ENCODE measurements at places on chromosomes 4 and X.
A peak's percentile ranks its signal among the peaks of the same experiment; 100 is the strongest.

DNA sequence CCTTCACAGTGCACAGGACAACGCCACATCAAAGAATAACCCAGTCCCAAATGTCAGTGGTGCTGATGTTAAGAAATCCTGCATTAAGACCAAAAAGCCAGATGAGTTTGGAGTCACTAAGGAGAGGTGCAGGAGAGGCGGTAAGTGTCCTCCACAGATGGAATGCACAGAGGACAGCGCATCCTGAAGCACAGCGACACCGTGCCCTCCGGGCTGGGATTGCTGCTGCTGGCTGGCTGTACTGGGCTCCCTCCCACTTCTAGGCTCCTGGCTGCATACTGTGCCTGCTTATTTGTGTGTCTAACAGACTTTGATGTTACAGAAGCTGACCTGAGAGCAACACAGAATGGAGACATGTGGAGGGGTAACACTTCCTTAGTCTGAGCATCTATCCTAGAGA is 325.6 kb upstream of the BOD1L1 start:
- DNase-seq, result no peak

DNA sequence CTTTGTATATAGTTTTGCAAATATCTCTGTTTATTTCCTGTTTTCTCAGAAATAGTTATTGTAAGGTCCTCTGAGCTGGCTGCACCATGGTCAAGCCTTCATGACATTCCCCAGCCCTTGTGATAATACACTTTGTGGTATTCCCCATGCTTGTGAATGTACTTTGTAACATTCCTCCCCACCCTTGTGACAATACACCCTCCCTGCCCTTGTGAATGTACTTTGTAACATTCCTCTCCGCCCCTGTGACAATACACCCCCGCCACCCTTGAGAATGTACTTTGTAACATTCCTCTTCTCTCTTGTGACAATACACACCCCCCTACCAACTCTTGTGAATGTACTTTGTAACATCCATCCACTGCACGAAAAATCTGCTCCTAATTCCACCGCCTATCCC is 530.7 kb downstream of the CENPC start:
- DNase-seq, result no peak

DNA sequence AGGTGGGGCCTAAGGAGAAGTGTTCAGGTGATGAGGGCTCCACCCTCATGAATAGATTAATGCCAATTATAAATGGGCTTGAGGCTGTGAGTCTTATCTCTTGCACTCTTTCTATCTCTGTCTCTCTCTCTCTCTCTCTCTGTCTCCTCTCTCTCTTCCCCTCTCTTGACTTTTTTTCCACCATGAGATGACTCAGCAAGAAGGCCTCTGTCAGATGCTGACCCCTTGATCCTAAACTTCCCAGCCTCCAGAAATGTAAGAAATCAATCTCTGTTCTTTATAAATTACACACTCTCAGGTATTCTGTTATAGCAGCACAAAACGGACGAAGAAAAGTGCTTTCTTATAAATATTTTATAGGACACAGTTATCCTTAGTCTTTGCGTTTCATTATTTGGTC is 184.9 kb upstream of the PCDH7 start:
- peak; percentile 56 for DNase-seq

- no peak for DNase-seq
These were observed 74.4 kb downstream of the TMA16 start for GRCh38 chr4:163568843-163569242.

GRCh38 chr4:7547368-7548040 is 112.8 kb upstream of the PSAPL1 start:
- DNase-seq, result peak; percentile 19

GRCh38 chr4:53532521-53532920 is 58.8 kb downstream of the LNX1 start:
- no peak for DNase-seq

GRCh38 chrX:153336988-153337387 is 3.0 kb downstream of the ZNF275 start:
- no peak for DNase-seq

DNA sequence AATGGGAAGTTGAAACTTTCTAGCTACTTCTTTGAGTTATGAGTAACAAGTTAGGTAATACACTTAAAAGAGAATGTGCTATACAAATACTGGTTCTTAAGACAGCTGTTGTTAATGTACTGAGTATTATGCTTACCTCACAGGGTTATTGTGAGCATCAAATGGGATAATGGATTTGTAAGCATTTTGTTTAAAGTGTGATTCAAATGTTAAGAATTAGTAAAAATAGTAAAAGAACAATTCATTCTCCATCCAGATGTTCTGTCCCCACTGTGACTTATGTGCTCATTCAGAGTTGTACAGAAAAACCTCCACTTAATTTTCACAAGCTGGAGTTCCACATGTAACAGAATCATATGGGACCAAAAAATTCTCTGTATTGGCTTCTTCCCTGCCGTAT is 63.6 kb downstream of the AR start:
- peak; percentile 15 for DNase-seq

GRCh38 chr4:87423317-87424098 is 1.1 kb downstream of the NUDT9 start:
- DNase-seq, result peak; percentile 25

DNA sequence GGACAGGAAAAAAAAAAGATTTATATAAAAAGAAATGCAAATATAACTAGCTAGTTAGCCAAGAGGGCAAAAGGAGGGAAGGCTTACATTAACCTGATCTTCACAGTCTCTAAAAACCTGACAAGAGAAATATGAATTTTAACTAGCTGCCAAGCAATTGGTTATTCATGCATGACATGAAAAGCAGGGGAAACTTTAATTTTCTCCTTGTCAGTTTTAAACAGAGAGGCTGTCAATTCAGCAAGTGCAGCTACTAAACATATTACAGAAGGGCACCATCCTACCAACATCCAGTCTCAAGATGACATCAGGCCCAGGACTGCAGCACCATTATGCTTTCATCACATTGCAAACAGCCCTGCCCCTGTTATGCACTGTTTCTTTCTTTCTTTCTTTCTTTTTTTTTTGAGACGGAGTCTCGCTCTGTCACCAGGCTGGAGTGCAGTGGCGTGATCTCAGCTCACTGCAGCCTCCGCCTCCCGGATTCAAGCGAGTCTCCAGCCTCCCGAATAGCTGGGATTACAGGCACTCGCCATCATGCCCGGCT is 38.9 kb upstream of the CBR4 start:
- DNase-seq, result no peak

GRCh38 chr4:175308236-175308635 is 390.1 kb downstream of the ADAM29 start:
- DNase-seq, result peak; percentile 74

GRCh38 chr4:171813526-171814250 is 484 bp downstream of the GALNTL6 start:
- no peak for DNase-seq

GRCh38 chr4:83151651-83152050 is 37.1 kb upstream of the PLAC8 start:
- DNase-seq, result no peak

- DNase-seq, result no peak
These were observed 18.4 kb downstream of the PAGE2 start for GRCh38 chrX:55107262-55107661.

DNA sequence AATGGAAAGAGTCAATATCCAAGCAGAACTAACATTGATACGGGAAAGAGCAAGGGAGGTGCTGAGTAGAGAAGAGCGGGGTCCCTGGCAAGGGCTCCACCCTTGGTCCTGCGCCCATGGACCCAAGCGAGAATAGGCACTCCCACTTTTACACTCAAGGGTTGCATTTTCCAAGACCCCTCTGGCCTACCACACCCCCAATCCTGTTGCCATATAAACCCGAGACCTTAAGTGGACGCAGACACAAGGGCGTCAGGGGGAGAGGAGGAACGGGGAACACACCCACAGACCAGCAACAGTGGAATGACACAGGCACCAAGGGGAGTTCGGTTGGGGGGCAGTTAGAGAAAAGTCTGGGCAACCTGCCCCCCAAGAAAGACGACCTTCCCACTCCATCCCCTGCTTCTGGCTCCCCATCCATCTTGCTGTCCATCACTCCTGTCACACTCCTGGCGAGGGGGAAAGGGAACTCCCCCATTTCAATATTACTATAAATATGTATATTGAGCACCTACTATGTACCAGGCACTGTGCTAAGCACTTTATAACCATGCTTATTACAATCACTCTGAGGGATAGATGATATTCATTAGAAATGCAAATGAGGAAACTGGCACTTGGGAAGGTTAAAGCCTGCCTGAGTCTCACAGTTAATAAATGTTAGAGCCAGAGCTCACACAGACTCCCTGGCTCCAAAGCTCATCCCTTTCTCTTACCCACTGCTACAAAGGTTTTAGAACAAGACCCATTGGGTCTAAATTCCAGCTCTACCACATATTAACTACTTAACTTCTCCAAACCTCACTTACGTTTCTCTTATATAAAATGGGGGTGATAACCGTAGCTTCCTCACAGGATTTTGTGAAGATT is 51.7 kb downstream of the SCD5 start:
- no peak for DNase-seq

DNA sequence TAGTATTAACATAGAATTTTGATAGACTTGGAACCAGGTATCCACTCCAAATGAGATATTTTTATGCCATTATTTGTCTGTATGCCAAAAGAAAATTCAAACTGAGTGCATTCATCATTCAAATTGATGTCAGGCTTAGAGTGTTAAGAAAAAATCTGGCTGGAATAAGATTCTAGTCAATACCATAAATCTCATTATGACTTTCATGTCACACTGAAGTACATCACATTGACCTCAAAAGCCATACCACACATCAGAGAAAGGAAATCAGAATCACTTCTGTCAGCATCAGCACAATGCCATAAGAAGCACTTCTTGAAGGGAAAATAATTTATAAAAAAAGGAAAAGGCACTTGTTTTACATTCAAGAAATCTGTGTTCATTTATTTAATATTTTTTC is 119.0 kb upstream of the BMP3 start:
- no peak for DNase-seq

- DNase-seq, result peak; percentile 1
These were observed 100.0 kb downstream of the TET2 start for GRCh38 chr4:105246712-105247111.

- no peak for DNase-seq
These were observed 42.6 kb upstream of the GYPA start for GRCh38 chr4:144183165-144183564.

GRCh38 chr4:67869580-67870190 is 14.1 kb downstream of the TMPRSS11D start:
- no peak for DNase-seq

DNA sequence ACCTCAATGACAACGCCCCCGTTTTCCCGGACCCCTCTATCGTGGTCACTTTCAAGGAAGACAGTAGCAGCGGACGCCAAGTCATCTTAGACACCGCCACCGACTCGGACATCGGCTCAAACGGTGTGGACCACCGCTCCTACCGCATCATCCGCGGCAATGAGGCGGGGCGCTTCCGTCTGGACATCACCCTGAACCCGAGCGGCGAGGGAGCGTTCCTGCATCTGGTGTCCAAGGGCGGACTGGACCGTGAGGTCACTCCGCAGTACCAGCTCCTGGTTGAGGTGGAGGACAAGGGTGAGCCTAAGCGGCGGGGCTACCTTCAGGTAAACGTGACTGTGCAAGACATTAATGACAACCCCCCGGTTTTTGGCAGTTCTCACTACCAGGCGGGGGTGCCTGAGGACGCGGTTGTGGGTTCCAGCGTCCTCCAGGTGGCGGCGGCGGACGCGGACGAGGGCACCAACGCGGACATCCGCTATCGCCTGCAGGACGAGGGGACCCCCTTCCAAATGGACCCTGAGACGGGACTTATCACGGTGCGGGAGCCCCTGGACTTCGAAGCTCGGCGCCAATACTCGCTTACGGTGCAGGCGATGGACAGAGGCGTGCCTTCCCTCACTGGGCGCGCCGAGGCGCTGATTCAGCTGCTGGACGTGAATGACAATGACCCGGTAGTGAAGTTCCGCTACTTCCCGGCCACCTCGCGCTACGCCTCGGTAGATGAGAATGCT is 2.2 kb downstream of the FAT4 start:
- DNase-seq, result peak; percentile 62

- no peak for DNase-seq
These were observed 1.4 kb downstream of the TCEAL2 start for GRCh38 chrX:102126863-102127262.

- no peak for DNase-seq
These were observed 8.5 kb downstream of the RAB9A start for GRCh38 chrX:13697455-13697854.

GRCh38 chrX:9557091-9557490 is 92.2 kb downstream of the TBL1X start:
- DNase-seq, result no peak

GRCh38 chrX:136256026-136256425 is 4.8 kb upstream of the MAP7D3 start:
- DNase-seq, result no peak

GRCh38 chrX:100593126-100593525 is 8.4 kb downstream of the TNMD start:
- DNase-seq, result no peak

DNA sequence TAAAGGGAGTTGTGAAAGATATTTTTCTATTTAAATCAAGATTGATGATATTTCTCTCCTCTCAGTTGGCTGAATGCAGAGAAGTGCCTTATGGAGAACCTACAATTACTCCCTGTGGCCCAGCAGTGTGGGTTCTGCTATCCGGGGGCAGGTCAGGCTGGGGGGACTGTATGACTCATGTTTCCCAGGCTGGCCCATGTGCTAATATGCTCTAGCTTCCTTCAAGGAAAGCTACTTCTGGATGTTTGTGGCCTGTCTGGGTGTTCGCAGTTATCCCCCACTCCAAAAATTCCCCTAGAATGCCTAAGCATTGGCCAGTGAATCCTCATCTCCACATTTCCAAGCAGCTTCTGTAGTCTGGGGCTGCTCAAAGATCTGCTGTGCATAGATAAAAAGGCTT is 58.9 kb upstream of the SPP1 start:
- no peak for DNase-seq

DNA sequence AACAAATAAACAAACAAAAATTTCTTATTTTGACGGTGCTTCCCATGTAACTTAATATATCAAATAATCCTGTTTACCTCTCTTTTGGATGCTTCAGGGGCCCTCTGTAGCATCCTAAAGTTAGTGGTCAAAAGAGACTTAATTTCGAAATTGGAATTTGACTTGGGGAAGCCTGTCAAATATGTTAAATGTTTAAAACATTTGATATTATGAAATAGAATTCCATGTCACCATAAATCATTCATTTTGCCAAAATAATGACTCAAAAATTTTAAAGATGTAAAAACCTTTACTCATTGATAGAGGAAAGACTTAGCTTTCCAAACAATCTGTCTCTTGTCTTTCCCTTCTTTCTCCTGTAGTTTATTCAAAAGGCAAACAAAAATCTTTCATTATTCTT is 20.6 kb upstream of the TEX13A start:
- no peak for DNase-seq

GRCh38 chrX:22041907-22042530 is 9.9 kb downstream of the PHEX start:
- DNase-seq, result no peak

GRCh38 chr4:126458993-126459392 is 1144.2 kb downstream of the FAT4 start:
- DNase-seq, result peak; percentile 20

- DNase-seq, result peak; percentile 39
These were observed 735.1 kb upstream of the LCORL start for GRCh38 chr4:18756671-18757070.
